ENCODE measurements at places on chromosomes 11 and 22. TPM values are rescaled to one million over a fixed set of nuclear protein-coding genes. Genes with fewer than 3 reads are reported as not detected.

DNA sequence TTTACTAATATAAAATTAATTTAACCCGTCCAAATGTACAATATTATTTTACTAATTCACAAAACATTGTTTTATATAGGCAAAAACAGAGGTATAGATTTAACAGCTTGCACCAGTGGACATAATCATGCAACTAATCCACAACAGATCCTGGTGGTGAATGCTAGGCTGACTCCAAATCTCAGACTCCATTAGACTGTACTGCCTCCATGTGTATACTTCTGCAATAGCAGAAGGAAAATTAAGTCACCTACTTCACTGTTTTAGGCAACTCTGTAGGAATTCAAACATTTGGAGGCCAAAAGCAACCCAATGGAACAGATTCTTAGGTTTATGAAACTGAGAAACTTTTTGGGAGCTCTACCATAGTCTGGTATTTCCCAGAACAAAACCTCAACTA is 30.0 kb upstream of the RAB39A start:
- DNase-seq = no peak
- H3K4me3 ChIP-seq = no peak overlapping the region
- no peaks in the 10 kb centered on the region for H3K27me3 ChIP-seq
- H3K27ac ChIP-seq = no peak overlapping the region
- no peaks in the 10 kb centered on the region for H3K4me1 ChIP-seq
- H3K36me3 ChIP-seq = no peaks in the 10 kb centered on the region

- no peak overlapping the region for H3K27ac ChIP-seq
- no peaks in the 10 kb centered on the region for H3K36me3 ChIP-seq
- no peaks in the 10 kb centered on the region for H3K27me3 ChIP-seq
These were observed 4.6 kb upstream of the MICAL3 start for GRCh38 chr22:18028817-18029527.

DNA sequence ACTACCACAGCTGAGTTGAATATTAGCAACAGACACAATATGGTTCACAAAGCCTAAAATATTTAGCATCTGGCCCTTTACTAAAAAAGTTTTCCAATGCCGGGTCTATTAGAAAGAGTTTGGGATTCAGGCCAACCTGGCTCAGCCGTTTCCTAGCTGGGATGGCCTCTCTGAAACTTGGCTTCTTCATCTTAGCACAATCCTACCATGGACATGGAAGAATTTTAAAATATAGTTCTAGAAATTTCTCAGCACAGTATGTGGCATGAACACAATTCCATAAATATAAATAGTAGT is 103.8 kb downstream of the RRAS2 start:
- H3K4me1 ChIP-seq = no peaks in the 10 kb centered on the region
- no peak overlapping the region for H3K4me3 ChIP-seq
- H3K36me3 ChIP-seq = no peaks in the 10 kb centered on the region
- no peaks in the 10 kb centered on the region for H3K27me3 ChIP-seq

GLYAT gene
- total RNA-seq = not detected

EFCAB6 gene
- total RNA-seq = 1.2 TPM
